ENCODE measurements at places on chromosomes 12 and 14. TPM values are rescaled to one million over a fixed set of nuclear protein-coding genes. Genes with fewer than 3 reads are reported as not detected.

CMAS gene
- total RNA-seq: 35.6 TPM

MYH6 gene
- not detected for total RNA-seq

SMCO2 gene
- total RNA-seq: 0.99 TPM

C12orf50 gene
- total RNA-seq: 0.11 TPM

MBIP gene
- 24.7 TPM for total RNA-seq

GPR135 gene
- total RNA-seq: 5.7 TPM

COX8C gene
- total RNA-seq: not detected

APOF gene
- not detected for total RNA-seq

ZNF664 gene
- 78.0 TPM for total RNA-seq

TUNAR gene
- 9.6 TPM for total RNA-seq

CLEC4E gene
- 1.6 TPM for total RNA-seq

DCN gene
- 643 TPM for total RNA-seq

HSPA2 gene
- total RNA-seq: 50.0 TPM

CCDC184 gene
- 23.2 TPM for total RNA-seq

SYT1 gene
- total RNA-seq: 38.0 TPM

UNC79 gene
- 20.7 TPM for total RNA-seq

DNA sequence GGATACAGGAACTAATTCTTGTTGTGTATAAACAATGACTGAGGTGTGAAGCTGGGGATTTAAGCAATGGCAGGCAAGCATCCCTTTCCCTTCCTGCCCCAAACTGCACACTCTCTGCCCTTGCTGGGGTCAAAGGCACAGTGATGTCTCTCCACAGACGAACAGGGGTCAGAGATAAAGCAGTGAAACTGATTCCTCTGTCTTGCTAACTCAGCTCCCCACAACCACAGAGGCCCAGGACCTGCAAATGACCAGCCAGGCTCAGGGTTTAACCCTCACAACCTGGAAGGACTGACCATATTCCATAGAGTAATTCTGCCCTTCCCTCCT, 67.2 kb downstream of the CCDC88C start:
- no peak for DNase-seq

DNA sequence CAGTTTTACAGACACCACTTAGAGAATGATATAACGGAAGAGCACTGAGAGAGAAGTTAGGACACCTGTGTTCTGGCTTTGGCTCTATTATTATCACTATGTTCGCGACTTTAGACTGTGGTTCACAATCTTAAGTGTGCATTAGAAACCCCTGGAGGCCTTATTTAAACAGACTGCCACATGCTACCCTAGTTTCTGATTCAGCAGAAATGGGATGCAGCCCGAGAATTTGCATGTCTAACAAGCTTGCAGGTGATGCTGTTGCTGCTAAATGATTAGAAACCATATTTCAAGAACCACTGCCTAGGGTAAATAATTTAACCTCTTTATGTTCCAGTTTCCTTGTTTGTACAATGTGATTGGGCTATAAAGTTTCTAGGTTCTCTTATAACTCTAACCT, 3.6 kb upstream of the RAD51AP1 start:
- no peak for DNase-seq

DNA sequence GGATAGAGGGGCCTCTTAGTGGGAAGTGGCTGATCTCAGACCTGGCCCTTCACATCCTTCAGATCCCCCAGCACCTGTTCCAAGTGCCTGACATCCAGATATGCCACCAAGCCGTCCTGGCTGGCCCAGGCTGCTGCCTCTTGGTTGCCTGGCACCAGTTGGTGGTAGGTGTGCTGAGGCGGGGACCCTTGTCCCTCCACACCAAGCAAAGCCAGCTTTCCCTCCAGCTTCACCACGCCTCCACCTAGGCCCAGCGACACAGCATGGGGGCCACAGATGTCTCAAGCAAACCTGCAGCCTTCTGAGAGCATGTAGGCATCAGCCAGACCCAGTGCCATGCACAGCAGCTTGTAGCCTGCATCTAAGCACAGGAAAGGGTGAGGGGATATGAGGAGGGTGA, 3.5 kb upstream of the CD63 start:
- no peak for DNase-seq

DNA sequence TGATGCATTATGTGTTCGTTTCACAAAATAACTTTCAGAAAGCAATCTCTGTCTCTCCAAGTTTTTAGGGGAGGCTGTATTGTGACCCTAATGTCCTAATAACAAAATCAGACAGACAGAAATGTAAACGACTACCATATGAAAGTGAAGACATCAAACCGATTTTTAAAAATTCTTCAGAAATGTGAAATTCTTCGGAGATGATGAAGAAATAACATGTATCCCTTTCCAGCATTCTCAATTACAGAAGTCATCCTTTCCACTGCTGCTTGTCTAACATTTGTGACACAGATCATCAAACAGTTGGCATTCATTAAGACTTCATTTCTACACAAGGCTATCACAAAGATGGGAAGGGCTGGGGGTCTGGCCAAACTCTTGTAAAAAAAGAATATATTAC, 41.0 kb downstream of the DMAC2L start:
- DNase-seq: no peak

GRCh38 chr14:66746316-66747006, 238.5 kb downstream of the GPHN start:
- peak; percentile 34 for DNase-seq

DNA sequence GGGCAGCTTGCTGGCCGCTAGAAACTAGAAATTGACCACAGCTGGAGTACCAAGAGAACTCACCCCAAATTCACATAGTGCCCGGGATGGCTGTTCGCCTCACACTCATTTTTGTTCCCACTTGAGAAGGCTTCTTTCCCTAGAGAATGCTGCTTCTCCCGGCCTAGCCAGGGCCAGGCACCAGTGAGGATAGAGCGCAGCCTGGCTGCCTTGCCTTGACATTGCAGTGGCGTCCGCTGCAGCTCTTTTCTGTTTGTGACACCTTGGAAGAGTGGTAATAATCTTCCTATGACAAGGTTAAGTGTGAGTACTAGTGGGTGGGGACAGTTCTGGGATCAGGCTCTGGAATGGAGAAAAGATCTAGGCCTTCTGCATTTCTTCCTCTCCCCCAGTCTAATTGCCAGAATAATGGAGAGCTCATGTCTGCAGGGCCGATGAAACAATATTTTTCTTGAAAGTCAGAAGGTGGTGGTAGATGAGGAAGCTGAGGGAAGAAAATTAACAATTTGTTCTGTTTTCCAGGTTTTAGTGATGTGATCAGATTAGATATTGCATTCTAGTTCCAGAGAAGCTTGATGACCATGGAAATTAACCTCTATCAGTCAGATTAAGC, 3.7 kb downstream of the TMEM253 start:
- no peak for DNase-seq

- DNase-seq: no peak
Observed at GRCh38 chr14:65304239-65304638, 108.3 kb upstream of the FUT8 start.

DNA sequence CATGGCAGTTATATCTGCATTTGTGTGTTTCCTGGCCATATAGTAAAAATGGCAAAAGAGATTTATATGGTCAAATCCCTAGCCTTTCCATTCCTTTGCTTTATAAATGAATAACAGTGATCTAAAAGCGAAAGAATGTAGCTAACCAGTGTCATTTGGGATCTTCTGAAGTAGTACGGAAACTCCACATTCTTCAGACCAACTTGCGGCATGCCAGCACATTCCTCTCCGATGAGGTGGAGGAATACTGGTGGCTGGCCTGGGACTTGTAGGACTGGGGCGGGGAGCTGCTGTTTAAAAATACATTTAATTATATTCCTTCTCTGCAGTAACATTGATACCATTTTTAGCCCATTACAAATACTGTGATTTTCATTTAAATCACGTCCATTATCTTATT, 85.3 kb downstream of the SAMD4A start:
- no peak for DNase-seq

DNA sequence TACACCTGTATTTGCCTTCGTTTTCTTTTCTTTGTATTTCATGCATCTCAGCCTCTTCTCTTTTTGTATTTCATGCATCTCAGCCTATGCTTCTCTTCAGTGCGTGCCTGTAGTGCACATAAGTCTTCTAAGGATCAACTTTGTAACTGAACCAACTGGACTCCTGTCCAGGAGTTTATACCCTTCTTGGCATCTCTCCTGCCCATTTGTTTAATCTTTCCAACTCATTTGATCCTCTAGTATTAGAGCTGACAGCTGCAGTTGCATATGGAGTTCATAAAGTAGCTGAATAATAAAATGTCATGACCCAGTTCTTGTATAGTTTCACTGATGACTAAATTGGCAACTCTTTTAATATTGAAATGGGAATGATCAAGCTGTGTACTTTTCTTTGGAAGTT, 89.7 kb downstream of the FGD4 start:
- no peak for DNase-seq

GRCh38 chr12:80293347-80293746, 150.7 kb upstream of the PTPRQ start:
- no peak for DNase-seq

GRCh38 chr14:93655078-93655750, 133.1 kb downstream of the PRIMA1 start:
- DNase-seq: peak; percentile 57

GRCh38 chr14:73503648-73504047, 12.9 kb downstream of the RIOX1 start:
- DNase-seq: no peak

DNA sequence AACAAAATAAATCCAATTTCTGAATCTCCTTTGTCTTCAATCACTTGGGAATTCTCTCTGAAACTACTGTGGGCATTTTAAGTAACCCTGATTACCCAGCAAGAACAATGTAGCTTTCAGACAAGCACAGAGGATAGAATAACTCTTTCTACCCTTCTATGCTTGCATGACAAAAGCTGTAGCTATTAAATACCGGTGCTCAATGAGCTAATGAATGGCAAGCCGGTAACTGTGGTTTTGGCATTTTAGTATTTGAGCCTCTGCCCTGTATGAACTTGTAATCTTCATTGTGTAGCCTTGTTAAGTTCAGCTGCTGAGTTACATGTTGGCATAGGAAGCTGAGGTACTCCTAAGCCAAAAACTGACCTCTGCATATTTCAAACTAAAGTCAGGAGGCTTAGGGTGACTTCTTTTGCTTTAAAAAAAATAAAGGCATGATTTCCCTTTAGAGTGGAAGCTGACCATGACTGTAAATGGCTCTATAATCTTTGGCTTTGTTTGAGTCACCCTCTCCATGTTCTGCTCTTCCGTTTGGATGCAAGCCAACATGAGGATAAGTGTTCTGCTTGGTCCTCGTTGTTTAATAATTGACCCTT, 171.0 kb upstream of the HIF1A start:
- no peak for DNase-seq

DNA sequence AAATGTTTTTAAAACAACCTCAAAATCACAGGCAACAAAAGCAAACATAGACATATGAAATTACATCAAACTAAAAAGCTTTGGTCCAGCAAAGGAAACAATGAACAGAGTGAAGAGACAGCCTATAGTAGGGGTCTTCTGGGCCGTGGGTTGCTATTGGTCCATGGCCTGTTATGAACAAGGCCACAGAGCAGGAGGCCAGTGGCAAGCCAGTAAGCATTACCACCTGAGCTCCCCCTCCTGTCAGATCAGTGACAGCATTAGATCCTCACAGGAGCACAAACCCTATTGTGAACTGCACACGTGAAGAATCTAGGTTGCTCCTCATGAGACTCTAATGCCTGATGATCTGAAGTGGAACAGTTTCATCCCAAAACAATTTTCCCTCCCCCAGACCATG, 174.0 kb downstream of the DIO2 start:
- DNase-seq: no peak

- DNase-seq: no peak
Observed at GRCh38 chr12:7512553-7512952, 9.0 kb upstream of the CD163 start.

DNA sequence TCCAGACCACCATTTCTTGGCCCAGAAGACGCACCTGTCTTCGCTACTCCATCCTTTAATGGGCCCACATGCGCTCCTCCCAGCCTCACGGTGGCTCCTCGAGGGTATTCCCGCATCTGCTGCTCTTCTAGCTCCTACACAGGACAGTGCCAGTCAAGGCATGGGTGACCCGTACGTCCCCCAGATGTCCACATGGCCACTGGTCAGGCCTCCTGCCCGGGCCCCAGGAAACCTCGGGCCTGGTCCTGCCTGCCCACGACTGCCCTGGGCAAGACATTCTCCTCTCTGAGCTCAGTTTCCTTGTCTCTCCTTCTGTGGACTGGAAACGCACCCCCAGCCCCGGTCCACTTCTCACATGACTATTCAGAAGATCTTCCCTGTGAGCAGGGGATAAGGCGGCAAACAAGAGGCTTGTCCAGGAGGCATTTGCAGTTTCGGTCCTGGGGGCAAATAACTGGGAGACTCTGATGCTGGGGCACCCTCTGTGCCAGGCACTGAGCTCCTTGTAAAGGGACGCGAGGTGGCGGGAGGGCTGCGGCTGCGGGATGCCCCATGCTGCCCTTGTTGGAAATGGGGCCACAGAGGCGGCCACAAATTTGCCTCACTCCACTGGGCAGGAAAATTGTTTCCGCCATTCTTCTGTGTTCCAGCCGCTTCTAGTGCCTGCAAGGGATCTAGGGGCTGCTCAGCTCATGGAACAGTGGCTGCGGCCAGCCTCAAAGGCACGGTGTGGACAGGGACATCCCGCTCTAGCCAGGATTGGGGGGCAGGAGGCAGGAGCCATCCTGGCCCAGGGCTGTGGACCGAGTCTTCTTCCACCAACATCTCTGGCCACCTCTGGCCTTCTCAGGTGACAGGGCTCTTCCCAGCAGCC, 6.8 kb upstream of the BEGAIN start:
- no peak for DNase-seq

DNA sequence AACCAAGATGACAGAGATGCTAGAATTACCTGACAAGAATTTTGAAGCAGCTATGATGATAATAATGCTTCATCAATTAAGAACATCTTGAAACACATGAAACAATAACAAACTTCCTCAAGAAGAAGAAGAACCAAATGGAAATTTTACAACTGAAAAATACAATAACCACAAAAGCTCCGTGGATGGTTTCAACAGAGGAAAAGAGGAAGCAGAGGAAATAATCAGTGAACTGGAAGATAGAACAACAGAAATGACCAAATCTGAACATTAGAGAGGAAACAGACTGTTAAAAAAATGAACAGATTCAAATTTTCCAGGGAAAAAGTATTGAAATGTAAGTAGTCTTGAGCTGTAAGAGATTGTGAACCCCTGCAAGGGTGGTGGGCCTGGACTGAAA, 62.8 kb upstream of the SLC35F4 start:
- no peak for DNase-seq

DNA sequence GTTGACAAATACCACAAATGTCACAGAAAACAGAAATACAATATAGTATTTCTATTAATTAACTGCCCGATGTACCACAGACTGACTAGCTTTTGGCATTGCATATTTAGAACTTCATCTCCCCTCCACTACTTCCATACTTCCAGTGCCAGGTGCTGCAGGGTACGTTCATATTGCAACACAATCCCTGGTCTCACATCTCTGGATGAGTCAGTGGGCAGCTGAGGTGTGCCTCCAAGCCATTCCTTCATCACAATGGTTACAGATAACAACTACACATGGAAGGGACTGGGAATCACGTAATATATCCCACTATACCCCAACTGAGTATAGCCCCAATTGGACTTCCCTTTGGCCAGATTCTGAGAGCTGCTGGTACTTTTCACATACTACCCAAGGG, 31.1 kb downstream of the CCDC198 start:
- DNase-seq: no peak

- DNase-seq: no peak
Observed at GRCh38 chr12:117026921-117027250, 72.3 kb downstream of the TESC start.
